ENCODE measurements at places on chromosomes 5 and 9.
A peak's percentile ranks its signal among the peaks of the same experiment; 100 is the strongest.

DNA sequence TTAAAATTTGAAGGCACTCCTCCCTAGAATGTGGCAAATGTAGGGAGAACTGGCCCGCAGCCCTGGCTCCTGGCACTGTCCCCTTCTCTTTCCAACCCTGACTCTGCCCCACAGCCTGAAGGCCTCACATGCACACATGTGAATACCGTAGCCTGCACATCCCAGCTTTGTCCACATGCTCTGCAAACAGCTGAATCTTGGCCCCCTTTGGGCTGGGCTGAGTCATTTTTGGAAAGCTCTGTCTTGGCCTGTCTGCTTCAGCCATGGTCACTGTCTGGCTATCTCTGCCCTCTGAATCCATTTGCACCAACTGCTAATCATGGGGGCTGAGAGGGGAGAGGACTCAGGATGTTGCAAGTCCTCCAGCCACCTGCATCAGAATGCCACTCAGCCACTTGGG is 22.1 kb upstream of the GALNT10 start:
- DNase-seq: no peak
- H3K4me1 ChIP-seq: no peaks in the 10 kb centered on the region
- no peak overlapping the region for H3K4me3 ChIP-seq
- no peak overlapping the region for H3K27ac ChIP-seq

DNA sequence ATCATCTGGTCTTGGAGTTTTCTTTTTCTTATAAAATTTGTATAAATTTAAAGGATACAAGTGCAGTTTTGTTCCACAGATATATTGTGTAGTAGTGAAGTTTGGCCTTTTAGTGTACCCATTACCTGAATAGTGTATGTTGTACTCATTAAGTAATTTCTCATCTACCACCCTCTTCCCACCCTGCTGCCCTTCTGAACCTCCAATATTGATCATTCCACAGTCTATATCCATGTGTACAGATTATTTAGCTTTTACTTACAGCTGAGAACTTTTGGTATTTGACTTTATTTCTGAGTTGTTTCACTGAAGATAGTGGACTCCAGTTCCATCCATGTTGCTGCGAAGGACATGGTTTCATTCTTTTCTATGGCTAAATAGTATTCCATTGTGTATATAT is 63.1 kb upstream of the NR3C1 start:
- H3K36me3 ChIP-seq: no peaks in the 10 kb centered on the region
- H3K27me3 ChIP-seq: peaks cover 12% of the 10 kb centered on the region
- DNase-seq: no peak
- no peak overlapping the region for H3K4me3 ChIP-seq
- no peaks in the 10 kb centered on the region for H3K4me1 ChIP-seq

DNA sequence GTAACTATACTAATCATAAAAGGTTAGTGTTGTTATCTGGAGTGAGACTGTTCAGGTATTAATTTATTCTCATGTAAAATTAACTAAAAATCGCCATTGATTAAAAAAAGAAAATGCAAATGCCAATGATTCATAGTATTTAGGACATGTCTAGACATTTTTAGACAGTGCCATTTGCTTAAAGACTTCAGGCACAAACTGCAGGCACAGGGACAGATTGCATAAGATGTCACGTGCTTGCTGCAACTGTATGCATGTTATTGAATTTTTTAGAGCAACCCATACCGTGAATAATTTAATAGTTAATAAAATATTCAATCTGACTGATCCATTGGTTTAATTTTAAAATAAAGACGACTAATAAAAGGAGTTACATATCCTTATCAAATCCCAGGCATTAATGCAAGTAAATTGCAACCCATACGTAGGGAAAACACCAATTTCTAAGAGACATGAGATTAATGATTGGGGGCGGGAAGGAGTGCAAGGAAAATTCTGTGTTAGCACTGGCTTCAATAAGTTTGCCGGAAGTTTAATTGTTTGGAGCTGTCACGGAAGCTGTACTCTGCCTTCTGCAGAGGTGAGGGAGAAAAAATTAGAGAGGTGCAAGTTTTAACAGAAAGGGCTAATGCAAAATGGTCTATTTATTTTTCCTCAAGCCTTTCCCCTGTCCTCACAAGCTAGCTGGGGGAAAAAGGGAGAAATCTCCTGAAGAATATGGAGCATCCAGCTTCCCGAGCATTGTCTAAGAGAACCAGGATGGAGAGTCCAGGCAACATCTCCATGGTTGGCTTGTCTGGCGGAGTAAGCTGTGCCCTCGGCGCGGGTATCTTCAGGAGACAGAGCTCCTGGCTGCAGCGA is 2.9 kb downstream of the EDIL3 start:
- no peak for DNase-seq
- H3K4me3 ChIP-seq: no peak overlapping the region
- H3K36me3 ChIP-seq: no peaks in the 10 kb centered on the region

DNA sequence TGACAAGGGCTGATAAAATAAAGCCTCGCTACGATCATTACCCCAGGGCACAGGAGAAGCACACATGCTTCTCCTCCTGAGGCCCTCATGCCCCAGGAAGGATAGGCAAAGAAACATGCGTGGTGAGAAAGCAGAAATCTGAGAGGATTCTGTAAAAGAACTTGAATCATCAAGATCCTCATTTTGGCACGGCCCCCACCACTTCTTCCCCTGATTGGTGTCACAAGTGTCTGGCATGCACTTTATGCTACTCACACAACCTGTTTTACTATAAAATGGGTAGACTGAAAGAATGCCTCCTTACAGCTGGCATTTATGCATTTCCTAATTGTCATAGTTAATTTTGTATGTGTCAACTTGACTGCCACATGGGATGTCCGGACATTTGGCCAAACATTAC is 32.1 kb downstream of the PCA3 start:
- H3K4me3 ChIP-seq: no peak overlapping the region
- H3K27ac ChIP-seq: no peak overlapping the region
- no peak for DNase-seq
- no peaks in the 10 kb centered on the region for H3K36me3 ChIP-seq
- peaks cover 22% of the 10 kb centered on the region for H3K27me3 ChIP-seq
- H3K4me1 ChIP-seq: no peaks in the 10 kb centered on the region

DNA sequence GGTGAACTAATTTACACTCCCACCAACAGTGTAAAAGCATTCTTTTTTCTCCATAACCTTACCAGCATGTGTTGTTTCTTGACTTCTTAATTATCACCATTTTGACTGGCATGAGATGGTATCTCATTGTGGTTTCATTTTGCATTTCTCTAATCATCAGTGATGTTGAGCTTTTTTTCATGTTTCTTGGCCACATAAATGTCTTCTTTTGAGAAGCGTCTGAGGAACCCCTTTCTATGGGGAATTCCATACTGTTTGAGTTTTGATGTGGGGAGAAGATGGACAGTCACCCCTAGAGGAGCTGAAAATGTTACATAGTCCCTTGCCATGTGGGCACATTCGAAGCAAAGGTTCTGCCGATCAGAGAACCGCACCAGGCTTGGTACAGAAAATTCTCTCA is 207.0 kb upstream of the SLC30A5 start:
- no peaks in the 10 kb centered on the region for H3K27me3 ChIP-seq
- no peak overlapping the region for H3K27ac ChIP-seq
- no peak for DNase-seq
- H3K4me1 ChIP-seq: peaks cover 18% of the 10 kb centered on the region
- peaks cover 2% of the 10 kb centered on the region for H3K36me3 ChIP-seq

DNA sequence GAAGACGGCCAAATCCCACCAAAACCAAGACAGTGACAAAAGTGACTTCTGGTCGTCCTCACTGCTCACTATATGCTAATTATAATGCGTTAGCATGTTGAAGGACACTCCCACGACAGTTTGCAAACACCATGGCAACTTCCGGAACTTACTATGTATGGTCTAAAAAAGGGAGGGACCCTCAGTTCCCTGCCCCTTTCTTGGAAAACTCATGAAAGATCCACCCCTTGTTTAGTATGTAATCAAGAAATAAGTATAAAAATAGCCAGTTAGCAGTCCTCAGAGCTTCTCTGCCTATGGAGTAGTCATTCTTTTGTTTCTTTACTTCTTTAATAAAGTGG is 9.5 kb downstream of the FCN2 start:
- no peaks in the 10 kb centered on the region for H3K36me3 ChIP-seq
- H3K4me1 ChIP-seq: peaks cover 5% of the 10 kb centered on the region
- H3K27me3 ChIP-seq: peaks cover 52% of the 10 kb centered on the region

DNA sequence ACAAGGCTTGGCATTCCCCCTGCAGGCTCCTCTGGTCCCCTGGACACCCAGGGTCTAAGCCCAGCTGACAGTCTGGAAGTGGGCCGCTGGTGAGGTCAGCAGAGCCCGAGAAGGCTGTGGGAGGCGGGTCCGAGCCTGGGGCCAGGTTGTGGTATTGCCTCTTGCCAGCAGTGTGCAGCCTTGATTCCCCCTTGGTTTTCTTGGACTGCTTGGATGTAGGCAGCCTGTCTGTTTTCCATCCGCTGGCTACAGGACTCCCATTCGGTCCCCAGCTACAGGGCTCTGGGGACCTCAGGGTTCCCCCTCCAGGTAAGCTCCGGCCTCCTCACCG is 1.6 kb downstream of the AIF1L start:
- no peak overlapping the region for H3K27ac ChIP-seq
- no peak for DNase-seq
- peaks cover 5% of the 10 kb centered on the region for H3K4me1 ChIP-seq
- H3K36me3 ChIP-seq: no peaks in the 10 kb centered on the region
- H3K27me3 ChIP-seq: peaks cover 49% of the 10 kb centered on the region
- H3K4me3 ChIP-seq: no peak overlapping the region

DNA sequence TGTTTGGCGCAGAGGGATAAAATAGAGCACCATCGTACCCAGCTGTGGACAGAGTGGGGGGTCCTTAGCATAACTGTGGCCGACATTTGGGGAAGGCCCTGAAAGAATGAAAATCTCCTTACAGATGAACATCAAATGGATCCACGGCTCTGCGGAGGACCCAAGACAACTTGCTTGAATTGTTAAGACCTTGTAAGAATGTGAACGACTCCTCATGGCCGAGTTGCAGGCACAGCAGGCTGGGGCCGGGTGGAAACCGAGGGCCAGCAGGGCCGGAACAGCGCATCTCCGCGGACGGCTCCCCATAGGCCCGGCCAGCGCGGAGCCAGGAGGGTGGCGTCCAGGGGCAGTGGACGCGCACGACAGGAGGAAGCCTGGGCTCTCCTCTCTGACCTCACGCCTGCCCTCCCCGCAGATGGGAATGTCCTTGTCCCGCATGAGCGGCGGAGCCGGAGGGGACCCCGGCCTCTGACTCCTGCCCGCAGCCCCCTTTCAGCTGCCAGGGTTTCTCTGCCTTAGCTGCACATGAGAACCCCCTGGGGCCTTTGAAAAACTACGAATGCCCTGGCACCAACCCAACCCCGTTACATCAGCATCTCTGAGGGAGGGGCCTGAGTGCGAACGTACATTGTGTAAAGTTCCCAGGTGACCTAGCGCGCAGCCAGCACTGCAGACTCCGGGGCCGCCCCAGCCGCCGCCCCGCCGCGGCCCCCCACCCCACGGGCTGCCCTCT is 36.2 kb upstream of the PTCH1 start:
- no peaks in the 10 kb centered on the region for H3K4me1 ChIP-seq
- no peak overlapping the region for H3K4me3 ChIP-seq
- no peaks in the 10 kb centered on the region for H3K36me3 ChIP-seq
- no peak overlapping the region for H3K27ac ChIP-seq
- H3K27me3 ChIP-seq: peaks cover 63% of the 10 kb centered on the region

DNA sequence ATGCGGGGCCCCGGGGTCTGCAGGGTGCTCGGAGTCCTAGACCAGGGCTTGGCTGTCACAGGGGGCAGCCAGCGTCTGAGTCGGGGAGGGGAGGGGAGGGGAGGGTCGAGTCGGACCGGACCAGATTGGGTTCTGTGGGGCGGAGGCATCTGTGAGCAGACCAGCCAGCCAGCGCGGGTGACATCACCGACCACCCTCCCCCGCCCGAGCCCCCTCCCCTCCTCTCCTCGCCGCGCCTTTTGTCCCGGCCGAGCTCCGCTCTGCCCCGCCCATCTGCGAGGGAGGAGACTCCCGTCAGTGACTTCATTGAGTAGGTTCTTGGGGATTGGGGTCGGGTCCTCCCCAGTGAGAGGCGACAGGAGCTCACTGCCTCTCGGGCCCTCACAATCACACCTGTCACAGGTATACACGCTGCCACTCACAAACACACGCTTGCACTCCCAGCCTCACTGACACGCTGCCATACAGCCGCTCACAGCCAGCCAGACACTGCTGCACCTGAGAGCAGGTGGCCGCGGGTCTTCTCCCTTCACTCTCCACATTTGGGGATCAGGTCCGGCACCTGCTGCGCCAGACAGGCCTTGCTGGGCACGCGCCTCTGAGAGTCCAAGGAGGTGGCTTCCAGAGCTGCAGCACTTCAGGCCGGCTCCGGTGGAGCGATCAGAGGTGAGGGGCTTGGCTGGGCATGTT is 546 bp downstream of the DNAJB5 start:
- H3K4me1 ChIP-seq: peaks cover 33% of the 10 kb centered on the region
- H3K36me3 ChIP-seq: peaks cover 5% of the 10 kb centered on the region
- no peak overlapping the region for H3K27ac ChIP-seq
- DNase-seq: no peak
- no peaks in the 10 kb centered on the region for H3K27me3 ChIP-seq

DNA sequence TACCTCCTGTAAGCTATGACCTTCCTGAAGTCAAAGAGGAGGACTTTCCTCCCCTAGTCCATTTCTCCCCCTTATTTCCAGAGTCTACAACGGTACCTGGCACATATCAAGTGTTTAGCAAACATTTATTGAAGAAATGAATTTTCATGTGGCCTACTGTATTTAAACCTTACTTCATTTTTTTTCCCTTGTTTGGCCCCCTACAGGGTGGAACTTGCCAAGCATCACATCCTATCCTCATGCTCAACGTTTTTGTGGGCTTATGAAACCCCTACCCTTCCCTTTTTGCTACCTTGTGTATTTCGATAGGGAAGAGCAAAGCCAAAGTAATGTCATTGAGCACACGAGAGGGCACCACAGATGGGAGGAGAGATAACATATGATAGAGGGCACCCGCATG is 1857.8 kb upstream of the WWC1 start:
- H3K27me3 ChIP-seq: no peaks in the 10 kb centered on the region
- no peaks in the 10 kb centered on the region for H3K4me1 ChIP-seq
- H3K4me3 ChIP-seq: no peak overlapping the region
- H3K27ac ChIP-seq: no peak overlapping the region
- H3K36me3 ChIP-seq: no peaks in the 10 kb centered on the region
- DNase-seq: no peak

DNA sequence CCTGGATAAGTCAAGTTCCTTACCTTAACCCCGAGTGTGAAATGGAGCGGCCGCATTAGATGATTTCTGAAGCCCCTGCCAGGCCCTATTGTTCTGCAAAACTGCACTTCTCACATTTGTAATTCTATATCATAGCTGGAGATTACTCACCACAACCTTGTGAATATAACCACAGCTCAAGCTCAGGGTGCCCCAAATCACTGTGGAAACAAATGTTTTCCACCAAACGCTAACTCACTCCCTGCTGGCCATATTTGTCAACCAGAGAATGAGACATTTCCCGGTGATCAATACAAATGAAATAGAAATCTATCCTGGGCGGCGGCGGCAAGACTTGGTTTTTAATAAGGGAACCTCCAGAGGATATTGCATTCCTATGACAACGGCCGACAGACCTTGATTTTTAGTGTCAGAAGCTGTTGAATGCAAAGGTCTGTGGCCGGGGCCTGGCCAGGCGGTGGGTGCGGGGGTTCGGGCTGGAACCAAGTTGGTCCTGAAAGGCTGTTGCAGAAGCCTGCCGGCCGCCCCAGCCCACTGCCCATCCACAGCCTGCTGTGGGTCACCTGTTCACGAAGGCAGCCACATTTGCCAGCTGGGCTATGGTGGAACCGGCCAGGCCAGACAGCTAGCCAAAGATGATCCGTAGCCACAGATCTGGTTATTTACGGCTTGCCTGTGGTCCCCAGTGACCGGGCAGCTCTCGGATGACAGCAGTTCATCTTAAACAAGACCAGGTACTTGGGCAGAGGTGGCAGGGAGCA is 93.9 kb upstream of the LMX1B start:
- peaks cover 57% of the 10 kb centered on the region for H3K4me1 ChIP-seq
- H3K27me3 ChIP-seq: no peaks in the 10 kb centered on the region
- H3K27ac ChIP-seq: peak overlapping the region; percentile 75
- peaks cover 18% of the 10 kb centered on the region for H3K36me3 ChIP-seq
- peak overlapping the region; percentile 85 for H3K4me3 ChIP-seq
- DNase-seq: no peak
